Spleen (tissue), 13 donors: ENCODE measurements at places on chromosomes 7 and 10. TPM values are rescaled to one million over a fixed set of nuclear protein-coding genes. Genes with fewer than 3 reads are reported as not detected.
A peak's percentile ranks its signal among the peaks of the same experiment; 100 is the strongest.

SSMEM1 gene
- not detected for polyA plus RNA-seq

SPDYE6 gene
- not detected for polyA plus RNA-seq

SLC26A5 gene
- 0.17 TPM for polyA plus RNA-seq

- H3K27me3 ChIP-seq = no peaks in the 10 kb centered on the region
- H3K4me3 ChIP-seq = no peak overlapping the region
- peaks cover 8% of the 10 kb centered on the region for H3K4me1 ChIP-seq
- DNase-seq = no peak
- H3K36me3 ChIP-seq = no peaks in the 10 kb centered on the region
Measured at GRCh38 chr10:30671026-30671616, 41.6 kb upstream of the LYZL2 start.

GRCh38 chr7:149463500-149464161 lies 2.8 kb upstream of the ZNF777 start:
- no peaks in the 10 kb centered on the region for H3K27me3 ChIP-seq
- no peak overlapping the region for H3K4me3 ChIP-seq
- DNase-seq = no peak
- no peaks in the 10 kb centered on the region for H3K36me3 ChIP-seq
- no peak overlapping the region for H3K27ac ChIP-seq
- peaks cover 17% of the 10 kb centered on the region for H3K4me1 ChIP-seq

DNA sequence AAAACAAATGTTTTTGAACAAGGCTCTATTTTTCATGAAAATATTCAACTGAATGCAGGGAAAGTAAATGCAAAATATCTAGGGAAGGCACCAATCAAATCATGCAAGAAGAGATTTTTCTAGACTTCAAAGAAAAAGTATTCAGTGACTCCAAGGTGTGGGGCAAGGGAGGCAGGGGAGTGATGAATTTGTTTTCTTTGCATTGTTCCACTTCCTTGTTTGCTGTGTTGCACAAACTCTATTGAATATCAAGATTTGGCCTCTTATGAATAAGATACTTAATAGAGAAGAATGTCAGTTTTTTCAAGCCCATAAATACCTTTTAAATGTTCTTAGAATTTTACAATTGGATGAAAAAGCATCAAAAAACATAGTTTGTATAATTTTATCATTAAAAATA lies 26.4 kb downstream of the STEAP1 start:
- no peak for DNase-seq
- no peak overlapping the region for H3K4me3 ChIP-seq
- no peak overlapping the region for H3K27ac ChIP-seq
- H3K27me3 ChIP-seq = no peaks in the 10 kb centered on the region

DNA sequence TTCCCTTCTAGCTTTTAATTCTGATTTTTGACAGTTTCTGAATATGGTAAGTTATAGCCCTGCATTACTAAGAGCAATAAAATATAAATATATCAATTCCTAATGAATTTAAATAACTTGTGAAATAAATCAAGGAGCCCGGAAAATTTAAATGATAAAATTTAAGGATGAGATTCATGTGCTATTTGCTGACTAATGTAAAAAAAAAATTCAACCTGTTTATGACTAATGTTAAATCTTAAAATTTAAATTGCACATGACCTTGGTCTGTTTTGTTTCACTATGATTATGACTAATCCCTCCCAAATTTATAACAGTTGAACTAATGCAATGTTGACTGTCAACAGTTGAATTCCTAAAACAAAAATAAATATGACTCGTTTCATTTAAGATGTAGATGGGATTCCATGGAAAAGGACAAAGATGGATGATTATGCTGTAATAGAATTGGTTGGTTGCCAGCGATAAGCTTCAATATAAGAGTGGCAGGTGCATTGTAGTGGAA lies 419.9 kb downstream of the NRG3 start:
- DNase-seq = no peak
- H3K4me3 ChIP-seq = no peak overlapping the region

DNA sequence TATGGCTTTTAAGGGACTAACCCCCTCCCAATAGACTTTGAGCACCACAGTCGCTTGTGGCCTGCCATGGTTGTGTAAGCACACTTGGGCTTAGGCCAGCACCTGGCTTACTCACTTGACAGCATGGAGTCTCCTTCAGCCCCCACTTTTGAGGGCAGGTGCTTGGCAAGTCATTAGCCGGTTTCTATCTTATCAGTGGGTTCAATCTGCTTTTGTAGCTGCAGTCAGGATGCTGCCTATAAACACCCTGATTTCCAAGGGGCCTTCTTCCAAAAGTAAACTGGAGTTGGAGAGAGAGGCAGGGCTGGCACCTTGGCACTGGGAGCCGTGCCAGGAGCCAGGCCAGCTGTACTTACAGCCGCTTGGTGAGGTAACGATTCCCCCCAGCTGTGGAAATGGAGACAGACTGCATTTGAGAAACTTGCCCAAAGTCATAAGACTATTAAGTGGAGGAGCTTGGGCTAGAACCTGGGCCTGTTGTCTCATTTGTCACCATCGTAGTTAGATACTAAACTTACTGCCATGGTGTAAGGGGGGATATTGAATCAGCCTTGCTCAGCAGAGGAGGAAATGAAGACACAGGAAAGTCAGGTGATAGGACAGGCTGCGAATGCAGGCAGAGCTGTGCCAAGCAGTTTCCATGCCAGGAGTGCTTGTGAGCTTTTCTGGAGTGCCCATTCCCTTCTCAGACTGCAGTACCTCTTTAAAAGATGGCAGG lies 92.2 kb upstream of the EFCAB10 start:
- DNase-seq = no peak
- no peaks in the 10 kb centered on the region for H3K36me3 ChIP-seq
- H3K27me3 ChIP-seq = no peaks in the 10 kb centered on the region
- H3K4me3 ChIP-seq = no peak overlapping the region
- H3K27ac ChIP-seq = no peak overlapping the region

DNA sequence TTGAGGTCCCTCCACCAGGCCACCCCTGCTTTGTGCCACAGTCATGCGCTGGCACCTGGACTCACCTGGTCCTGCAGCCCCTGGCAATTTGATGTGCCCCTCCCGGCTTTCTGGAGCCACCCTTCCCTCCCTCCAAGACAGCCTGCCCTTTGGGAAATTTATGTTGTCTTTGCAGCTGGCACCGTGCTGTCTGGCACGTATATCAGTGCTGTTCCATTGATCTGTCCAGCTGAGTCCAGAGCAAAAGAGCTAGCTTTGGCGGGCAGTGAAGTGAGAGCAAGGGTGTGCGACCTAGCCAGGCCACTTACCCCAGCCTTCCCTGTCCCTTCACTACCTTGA lies 5.7 kb downstream of the RARRES2 start:
- H3K4me1 ChIP-seq = peaks cover 3% of the 10 kb centered on the region
- H3K27ac ChIP-seq = no peak overlapping the region
- H3K36me3 ChIP-seq = no peaks in the 10 kb centered on the region
- H3K27me3 ChIP-seq = no peaks in the 10 kb centered on the region
- no peak overlapping the region for H3K4me3 ChIP-seq

DNA sequence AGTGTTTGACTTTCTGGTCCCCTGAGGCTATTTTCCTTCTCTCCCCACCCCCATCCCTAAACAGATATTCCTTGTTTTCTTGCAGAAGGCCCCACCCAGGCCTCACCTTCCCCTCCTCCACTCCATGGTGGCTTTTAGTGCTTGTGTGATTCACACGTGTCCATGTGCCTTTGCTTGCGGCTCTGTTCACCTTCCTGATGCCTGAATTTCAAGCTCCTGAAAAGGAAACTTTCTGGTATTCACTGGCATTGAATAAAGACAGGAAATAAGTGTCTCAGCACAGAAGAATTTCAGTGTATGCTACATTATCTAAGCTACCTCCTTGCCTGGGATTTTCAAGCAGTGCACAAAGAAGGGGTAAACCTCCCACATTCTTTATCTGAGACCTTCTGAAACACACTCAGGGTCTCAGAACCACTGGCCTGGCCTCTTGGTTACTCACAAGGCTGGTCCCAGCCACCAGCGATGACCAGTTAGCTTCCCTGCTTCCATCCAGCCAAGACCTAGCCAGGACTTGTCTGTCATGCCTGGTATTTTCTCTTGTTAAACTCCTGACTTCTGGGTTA lies 17.2 kb upstream of the UBE2H start:
- no peaks in the 10 kb centered on the region for H3K4me1 ChIP-seq
- H3K36me3 ChIP-seq = no peaks in the 10 kb centered on the region
- no peaks in the 10 kb centered on the region for H3K27me3 ChIP-seq

- no peaks in the 10 kb centered on the region for H3K4me1 ChIP-seq
- H3K27ac ChIP-seq = no peak overlapping the region
- no peak for DNase-seq
- H3K27me3 ChIP-seq = no peaks in the 10 kb centered on the region
- no peaks in the 10 kb centered on the region for H3K36me3 ChIP-seq
Measured at GRCh38 chr10:117968354-117969182, 78.2 kb downstream of the RAB11FIP2 start.

GRCh38 chr10:63666836-63667383 lies 145.7 kb downstream of the REEP3 start:
- H3K4me1 ChIP-seq = peaks cover 7% of the 10 kb centered on the region
- DNase-seq = no peak
- H3K36me3 ChIP-seq = no peaks in the 10 kb centered on the region
- H3K27me3 ChIP-seq = no peaks in the 10 kb centered on the region
- peak overlapping the region; percentile 41 for H3K27ac ChIP-seq
- H3K4me3 ChIP-seq = no peak overlapping the region

DNA sequence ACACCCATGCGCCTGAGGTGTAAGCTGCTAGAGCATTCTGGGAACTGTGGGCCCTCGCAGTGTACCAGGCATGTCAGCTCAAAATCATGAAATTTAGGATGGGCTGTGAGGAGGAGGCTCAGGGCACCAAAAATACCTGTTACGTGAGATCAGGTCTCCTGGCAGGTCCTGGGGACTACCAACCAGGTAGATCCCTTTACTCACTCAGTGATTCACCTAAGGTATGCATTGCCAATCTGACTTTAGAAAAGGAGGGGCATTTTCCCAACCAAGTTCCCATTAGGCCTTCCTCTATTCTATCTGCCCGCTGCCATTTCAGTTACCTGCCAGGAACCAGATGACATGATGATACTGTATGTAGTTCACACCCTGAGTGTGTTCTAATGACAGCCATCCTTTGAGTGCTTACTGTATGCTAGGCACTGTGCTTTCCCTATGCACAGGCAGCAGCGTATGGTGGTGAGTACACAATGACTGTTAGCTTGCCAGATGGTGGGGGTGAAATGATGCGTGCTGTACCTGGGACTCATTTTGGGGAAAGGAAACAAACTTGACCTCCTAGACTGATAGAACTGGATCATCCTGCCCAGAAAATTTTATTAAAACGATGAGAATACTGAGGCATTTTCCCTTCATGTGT lies 62.0 kb downstream of the CFAP58 start:
- no peaks in the 10 kb centered on the region for H3K27me3 ChIP-seq
- no peak overlapping the region for H3K4me3 ChIP-seq
- H3K4me1 ChIP-seq = no peaks in the 10 kb centered on the region
- no peak for DNase-seq
- no peaks in the 10 kb centered on the region for H3K36me3 ChIP-seq
- H3K27ac ChIP-seq = no peak overlapping the region

DNA sequence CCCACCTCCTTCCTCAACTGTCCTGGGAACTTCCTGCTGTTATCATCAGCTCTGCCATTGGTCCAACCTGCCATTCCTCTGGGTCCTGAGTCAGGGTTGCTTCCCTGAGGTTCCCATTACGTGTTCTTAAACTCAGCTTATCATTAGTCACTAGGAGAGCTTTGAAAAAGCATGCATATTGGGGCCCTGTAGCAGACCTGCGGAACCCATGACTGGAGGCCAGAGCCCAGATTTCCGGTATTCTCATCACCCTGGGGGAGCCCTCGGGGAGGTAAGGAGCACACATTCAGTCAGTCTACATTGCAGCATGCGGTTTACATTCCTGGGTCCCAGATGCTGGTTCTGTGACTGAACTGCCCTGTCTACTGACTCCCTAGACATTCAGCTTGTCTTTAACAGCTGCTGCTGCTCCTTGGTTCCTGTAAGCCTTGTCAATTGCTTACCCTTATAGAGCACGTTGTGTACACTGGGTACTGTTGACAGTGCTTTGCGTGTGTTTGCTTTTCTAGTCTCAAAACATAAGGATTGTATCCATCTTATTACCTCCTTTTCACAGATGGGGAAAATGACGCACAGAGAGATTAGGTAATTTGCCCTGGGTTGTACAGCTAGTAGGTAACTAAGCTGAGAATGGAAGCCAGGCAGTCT lies 12.8 kb downstream of the CDHR3 start:
- H3K36me3 ChIP-seq = no peaks in the 10 kb centered on the region
- H3K4me3 ChIP-seq = no peak overlapping the region
- H3K4me1 ChIP-seq = peaks cover 4% of the 10 kb centered on the region
- no peaks in the 10 kb centered on the region for H3K27me3 ChIP-seq

DNA sequence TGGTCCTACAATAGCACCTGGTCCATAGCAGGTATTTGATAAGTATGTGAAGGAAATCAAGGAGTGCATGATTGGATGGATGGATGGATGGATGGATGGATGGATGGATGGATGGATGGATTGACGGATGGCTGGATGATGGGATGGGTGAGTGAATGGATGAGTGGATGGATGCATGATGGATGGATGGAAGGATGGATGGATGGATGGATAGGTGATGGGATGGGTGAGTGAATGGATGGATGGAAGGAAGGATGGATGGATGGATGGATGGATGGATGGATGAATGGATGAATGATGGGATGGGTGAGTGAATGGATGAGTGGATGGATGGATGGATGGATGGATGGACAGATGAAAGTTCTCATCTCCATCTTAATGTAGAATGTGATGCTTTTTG lies 231.0 kb upstream of the PPP2R2D start:
- no peak for DNase-seq
- H3K36me3 ChIP-seq = no peaks in the 10 kb centered on the region
- H3K27ac ChIP-seq = no peak overlapping the region
- no peak overlapping the region for H3K4me3 ChIP-seq

GRCh38 chr10:28533571-28534304 lies 820 bp downstream of the WAC start:
- H3K27ac ChIP-seq = peak overlapping the region; percentile 98
- peak; percentile 95 for DNase-seq
- H3K27me3 ChIP-seq = no peaks in the 10 kb centered on the region
- H3K36me3 ChIP-seq = peaks cover 3% of the 10 kb centered on the region
- peak overlapping the region; percentile 87 for H3K4me3 ChIP-seq

DNA sequence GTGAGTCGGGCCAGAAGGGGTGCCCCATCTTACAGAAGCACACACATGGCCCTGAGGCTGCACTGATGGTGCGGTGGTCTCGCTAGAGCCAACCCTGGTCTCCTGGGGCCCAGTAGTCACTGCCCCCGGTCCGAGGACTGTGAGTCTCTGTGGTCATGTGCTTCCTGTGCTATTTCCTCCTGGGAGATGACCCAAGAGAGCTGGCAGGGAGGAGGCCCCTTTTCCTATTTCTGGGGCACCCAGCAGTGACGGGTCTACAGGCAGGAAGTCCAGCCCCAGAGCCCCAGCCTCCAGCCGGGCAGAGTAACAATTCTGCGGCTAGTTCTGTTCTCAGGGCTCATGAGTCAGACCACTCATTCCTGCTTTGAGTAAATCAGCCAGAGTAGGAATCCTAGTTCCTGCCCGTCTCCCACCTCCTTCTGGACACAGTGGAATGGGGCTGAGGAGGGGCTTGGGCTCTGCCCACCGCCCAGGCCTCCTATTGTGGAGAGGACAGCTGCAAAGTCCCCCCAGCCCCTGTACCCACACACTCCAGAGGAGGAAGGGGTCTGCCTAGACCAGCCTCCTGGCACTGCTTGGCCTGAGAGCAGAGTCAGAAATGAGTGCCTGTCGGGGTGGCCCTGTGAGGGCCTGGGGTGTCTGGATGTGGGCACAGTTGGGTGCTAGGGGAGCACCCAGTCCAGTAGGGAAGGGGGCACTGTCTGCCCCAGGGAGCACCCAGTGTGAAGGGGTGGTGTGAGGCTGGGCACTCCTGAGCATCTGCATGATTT lies 80.5 kb upstream of the PPIF start:
- H3K36me3 ChIP-seq = no peaks in the 10 kb centered on the region
- no peak overlapping the region for H3K4me3 ChIP-seq
- no peak for DNase-seq
- H3K27ac ChIP-seq = peak overlapping the region; percentile 86
- H3K27me3 ChIP-seq = no peaks in the 10 kb centered on the region

- H3K4me1 ChIP-seq = no peaks in the 10 kb centered on the region
- no peak for DNase-seq
- H3K27me3 ChIP-seq = no peaks in the 10 kb centered on the region
Measured at GRCh38 chr7:151558575-151558974, 38.9 kb upstream of the RHEB start.
